ENCODE measurements at places on chromosomes 6 and 20.

DNA sequence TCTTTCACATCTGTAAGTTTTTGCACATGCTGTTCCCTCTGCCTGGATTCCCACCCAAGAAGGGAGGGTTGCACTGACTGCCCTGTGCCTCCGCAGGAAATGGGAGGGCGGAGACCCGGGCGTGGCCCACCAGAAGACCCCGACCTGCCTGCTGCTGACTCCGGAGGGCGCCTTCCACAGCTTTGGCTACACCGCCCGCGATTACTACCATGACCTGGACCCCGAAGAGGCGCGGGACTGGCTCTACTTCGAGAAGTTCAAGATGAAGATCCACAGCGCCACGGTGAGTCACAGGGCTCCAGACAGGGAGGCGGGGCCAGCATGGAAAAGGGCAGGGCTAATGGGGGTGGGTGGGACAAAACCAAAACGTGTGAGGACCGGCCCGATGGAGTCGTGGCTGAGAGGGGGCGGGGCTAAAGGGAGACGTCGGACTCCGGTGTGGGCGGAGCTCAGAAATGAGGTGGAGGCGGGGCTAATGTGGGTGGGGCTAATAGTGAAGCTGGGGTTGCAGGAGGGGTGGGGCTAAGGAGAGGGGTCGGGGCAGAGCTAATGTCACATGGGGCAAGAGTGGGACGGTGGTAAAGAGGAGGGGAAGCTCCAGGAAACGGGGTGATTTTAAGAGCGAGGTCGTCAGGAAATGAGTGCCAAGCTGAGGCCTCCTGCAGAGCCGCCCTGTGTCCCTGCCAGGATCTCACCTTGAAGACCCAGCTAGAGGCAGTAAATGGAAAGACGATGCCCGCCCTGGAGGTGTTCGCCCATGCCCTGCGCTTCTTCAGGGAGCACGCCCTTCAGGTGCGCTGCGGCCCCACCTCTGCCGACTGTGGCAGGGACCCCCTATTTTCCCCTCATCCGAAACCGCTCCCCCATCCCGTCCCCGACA lies 12.6 kb downstream of the HSPA12B start:
- DNase-seq: peak; percentile 51

DNA sequence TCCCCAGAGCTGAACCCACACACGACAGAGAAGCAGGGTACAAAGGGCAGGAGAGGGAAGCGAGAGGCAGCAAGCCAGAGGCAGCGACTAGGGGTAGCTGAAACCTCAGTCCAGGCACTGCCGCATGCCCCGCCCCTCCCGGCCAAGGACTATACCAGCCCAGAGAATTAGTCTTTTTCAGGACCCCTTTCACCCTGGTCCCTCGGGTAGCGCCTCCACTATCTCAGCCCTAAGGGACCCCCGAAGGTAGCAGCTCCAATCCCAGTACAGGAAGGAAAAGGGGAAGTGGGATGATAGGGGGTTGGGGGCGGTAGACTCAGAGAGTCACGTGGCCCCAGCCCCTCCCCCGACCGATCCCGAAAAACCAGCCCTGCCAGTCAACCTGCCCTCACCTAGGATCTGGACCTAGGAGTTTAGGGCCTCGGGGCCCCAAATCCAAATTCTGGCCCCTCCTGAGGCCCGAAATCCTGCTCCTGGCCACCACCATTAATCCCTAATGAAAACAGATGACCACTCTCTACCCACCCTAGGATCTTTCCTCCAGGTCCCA lies 1.3 kb downstream of the RGL2 start:
- DNase-seq: no peak

DNA sequence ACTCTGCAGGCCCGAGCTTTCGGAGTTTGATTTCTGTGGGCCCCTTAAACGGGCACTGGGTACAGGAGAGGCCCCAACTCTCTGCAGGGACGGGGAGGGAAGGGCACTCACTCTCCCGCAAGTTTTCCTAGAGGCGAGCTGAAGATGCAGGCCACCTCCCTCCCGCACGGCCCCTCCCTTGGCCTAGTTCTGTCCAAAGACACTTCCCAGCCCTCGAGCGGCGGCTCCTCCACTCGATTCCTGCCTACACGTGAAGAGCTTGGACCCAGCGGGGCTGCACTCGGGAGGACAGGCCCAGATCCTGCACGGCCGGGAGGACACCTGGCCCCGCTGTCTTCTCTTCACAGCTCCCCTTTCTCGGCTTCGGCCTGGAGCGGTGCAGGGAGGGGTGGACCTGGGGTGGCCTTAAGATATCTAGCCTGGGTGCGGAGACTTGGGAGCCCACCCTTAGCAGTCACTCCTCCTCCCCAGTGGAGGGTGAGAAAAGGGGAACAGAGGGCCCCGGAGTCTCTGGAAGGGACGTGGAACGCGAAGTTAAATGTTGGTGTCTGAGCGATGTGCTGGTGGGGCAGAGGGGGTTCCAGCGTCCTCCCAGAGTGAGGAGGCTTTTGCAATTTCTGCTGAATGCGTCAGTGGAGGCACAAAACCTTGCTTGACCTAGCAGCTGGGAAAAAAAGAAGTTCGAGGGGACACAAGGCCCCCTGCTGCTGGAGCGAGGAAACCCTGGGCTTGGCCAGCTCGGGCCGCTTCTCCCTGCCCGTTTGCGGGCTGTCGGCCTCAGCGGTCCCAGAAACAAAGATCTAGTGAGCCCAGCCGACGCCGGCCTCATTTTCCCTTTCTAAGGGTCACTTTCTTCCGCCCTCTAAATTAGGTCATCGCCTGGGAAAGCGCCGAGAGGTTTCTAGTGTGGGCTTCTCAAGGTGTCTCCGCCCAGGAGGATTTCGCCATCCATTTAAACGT lies 4.9 kb downstream of the OLIG3 start:
- no peak for DNase-seq

- no peak for DNase-seq
Observed at GRCh38 chr6:6234963-6235362, 85.5 kb downstream of the F13A1 start.

DNA sequence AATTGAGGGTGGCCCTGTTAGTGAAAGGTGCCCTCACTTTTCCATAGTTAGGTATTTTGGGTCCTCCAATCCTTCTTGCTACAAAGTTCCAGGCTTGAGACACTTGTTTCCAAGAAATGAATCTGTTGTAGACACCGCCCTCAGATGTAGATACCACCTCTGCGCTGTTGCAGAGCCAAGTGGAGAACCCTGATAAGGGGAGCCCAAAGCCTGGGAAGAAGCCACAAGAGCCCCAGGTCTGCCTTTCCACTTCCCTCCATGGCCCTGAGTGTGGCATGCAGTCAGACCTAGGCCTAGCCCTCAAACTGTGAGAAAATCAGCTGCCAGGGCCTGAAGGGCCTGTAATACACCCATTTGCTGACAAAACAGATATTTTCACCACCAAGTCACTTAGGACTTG lies 37.1 kb downstream of the DTD1 start:
- no peak for DNase-seq

DNA sequence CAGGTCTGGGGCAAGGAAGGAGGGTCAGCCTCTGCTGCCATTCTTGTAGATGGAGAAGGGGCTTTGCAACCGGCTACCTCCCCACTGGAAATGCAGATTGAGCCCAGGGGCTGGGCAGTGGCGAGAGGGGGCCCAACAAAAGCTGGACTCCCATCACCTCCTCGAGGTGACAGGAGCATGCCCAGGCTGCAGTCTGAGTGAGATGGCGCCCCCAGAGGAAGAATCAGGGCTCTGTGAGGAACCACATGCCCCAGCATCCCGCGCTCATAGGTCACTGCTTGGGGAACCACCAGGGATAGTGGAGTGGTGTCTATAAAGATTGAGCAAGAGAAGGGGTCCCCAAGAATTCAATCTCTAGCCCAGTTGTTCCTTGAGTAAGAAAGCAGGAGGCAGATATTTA lies 31.6 kb upstream of the NEDD9 start:
- DNase-seq: no peak
